ENCODE measurements at places on chromosomes 2 and 18. TPM values are rescaled to one million over a fixed set of nuclear protein-coding genes. Genes with fewer than 3 reads are reported as not detected.

Gene VWC2L
- total RNA-seq: not detected

Gene LAMA3
- total RNA-seq: 80.6 TPM

Gene HNMT
- total RNA-seq: 18.1 TPM

Gene RAB17
- total RNA-seq: 0.63 TPM

Gene GIGYF2
- total RNA-seq: 68.7 TPM

Gene BUB1
- total RNA-seq: 0.98 TPM

Gene AOX1
- total RNA-seq: 87.3 TPM

Gene NTSR2
- total RNA-seq: 2.1 TPM

Gene STON1
- 57.0 TPM for total RNA-seq

Gene CYP27A1
- 88.4 TPM for total RNA-seq

Gene CYS1
- total RNA-seq: 17.5 TPM

Gene SP5
- total RNA-seq: 7.5 TPM

Gene CRACDL
- 16.2 TPM for total RNA-seq

Gene RAB31
- total RNA-seq: 54.4 TPM

Gene FAM237A
- total RNA-seq: not detected

Gene TRIM43
- total RNA-seq: not detected

Gene SEMA4F
- total RNA-seq: 11.1 TPM

Gene CFAP65
- total RNA-seq: not detected

Gene ANTXR1
- 64.0 TPM for total RNA-seq

Gene FNDC4
- 8.0 TPM for total RNA-seq

Gene GPR35
- 2.6 TPM for total RNA-seq

Gene SLC23A3
- 0.98 TPM for total RNA-seq

Gene NGEF
- 20.2 TPM for total RNA-seq

Gene KCNJ3
- total RNA-seq: 6.6 TPM

Gene ST6GAL2
- total RNA-seq: not detected

Gene NEURL3
- total RNA-seq: not detected

Gene HOXD3
- total RNA-seq: 11.7 TPM

Gene PTMA
- total RNA-seq: 656 TPM

Gene DOK6
- 6.8 TPM for total RNA-seq

Gene MC5R
- total RNA-seq: not detected

Gene AQP12B
- not detected for total RNA-seq

Gene CCL20
- not detected for total RNA-seq

Gene UGT1A4
- total RNA-seq: not detected

Gene ALPP
- total RNA-seq: not detected

Gene EMILIN1
- 95.1 TPM for total RNA-seq

Gene UGT1A10
- total RNA-seq: not detected

Gene IL1F10
- total RNA-seq: not detected

Gene ACTG2
- 6.3 TPM for total RNA-seq

Gene DSG4
- not detected for total RNA-seq

Gene OSR1
- 22.7 TPM for total RNA-seq

Gene TMEFF2
- total RNA-seq: not detected

Gene SCYGR4
- total RNA-seq: not detected

Gene PTH2R
- not detected for total RNA-seq

Gene CD28
- total RNA-seq: 0.22 TPM

Gene RTP5
- not detected for total RNA-seq

Gene LIMS4
- total RNA-seq: 3.6 TPM

Gene CDH2
- 3.9 TPM for total RNA-seq

Data from tibial nerve (tissue), 4 donors.